Type B pancreatic cell (in vitro differentiated cells): ENCODE measurements at places on chromosomes 2 and 18. TPM values are rescaled to one million over a fixed set of nuclear protein-coding genes. Genes with fewer than 3 reads are reported as not detected.

The SLC30A3 gene
- total RNA-seq: 0.19 and 0.53 TPM in 2 replicates

The CRYGD gene
- total RNA-seq: not detected in 2 replicates

The OTX1 gene
- total RNA-seq: 10.4 and 31.9 TPM in 2 replicates

The RAB12 gene
- total RNA-seq: 25.2 and 28.9 TPM in 2 replicates

The SRD5A2 gene
- total RNA-seq: 0.26 TPM in 1 of 2 replicates, not detected in the other

The CRYBA2 gene
- total RNA-seq: 77.3 and 179 TPM in 2 replicates

The USP40 gene
- 29.1 and 41.5 TPM in 2 replicates for total RNA-seq

The MAP3K20 gene
- total RNA-seq: 12.1 and 23.5 TPM in 2 replicates

The CGREF1 gene
- 1.8 and 2.4 TPM in 2 replicates for total RNA-seq

The ZNF532 gene
- total RNA-seq: 80.0 and 137 TPM in 2 replicates

The GKN1 gene
- 0.36 and 1.7 TPM in 2 replicates for total RNA-seq

The TEKT4 gene
- 0.34 TPM in 1 of 2 replicates, not detected in the other for total RNA-seq

The CYRIA gene
- 6.5 and 28.2 TPM in 2 replicates for total RNA-seq

The LYG2 gene
- total RNA-seq: not detected in 2 replicates

The SLC16A14 gene
- total RNA-seq: 9.1 and 9.3 TPM in 2 replicates

The ANKRD44 gene
- 3.1 and 14.2 TPM in 2 replicates for total RNA-seq

The RMC1 gene
- total RNA-seq: 25.0 and 33.0 TPM in 2 replicates

The SATB2 gene
- total RNA-seq: 3.2 and 19.1 TPM in 2 replicates

The CRACDL gene
- total RNA-seq: 6.2 and 9.6 TPM in 2 replicates

The UGT1A8 gene
- 0.17 TPM in 1 of 2 replicates, not detected in the other for total RNA-seq

The RAD51AP2 gene
- total RNA-seq: 0.12 TPM in 2 replicates

The TMEM182 gene
- total RNA-seq: 4.2 and 5.8 TPM in 2 replicates

The FOXD4L1 gene
- total RNA-seq: 0.48 TPM in 1 of 2 replicates, not detected in the other

The AMER3 gene
- 3.9 and 10.9 TPM in 2 replicates for total RNA-seq

The ALLC gene
- total RNA-seq: not detected in 2 replicates

The ILKAP gene
- total RNA-seq: 36.7 and 50.4 TPM in 2 replicates

The MYO7B gene
- 1.7 and 5.0 TPM in 2 replicates for total RNA-seq

The SLC9A2 gene
- 6.3 and 10.0 TPM in 2 replicates for total RNA-seq

The STK11IP gene
- total RNA-seq: 30.7 and 42.5 TPM in 2 replicates

The TUBA3E gene
- not detected in 2 replicates for total RNA-seq

The RIT2 gene
- not detected in 2 replicates for total RNA-seq

The YPEL5 gene
- 55.0 and 69.8 TPM in 2 replicates for total RNA-seq

The CDH2 gene
- 38.2 and 145 TPM in 2 replicates for total RNA-seq

The RIF1 gene
- 42.0 and 48.7 TPM in 2 replicates for total RNA-seq

The ALPP gene
- total RNA-seq: 0.27 and 1.5 TPM in 2 replicates

The CLEC4F gene
- total RNA-seq: not detected in 2 replicates

The GAREM1 gene
- 17.8 and 20.7 TPM in 2 replicates for total RNA-seq

The FOXI3 gene
- 1.1 and 2.2 TPM in 2 replicates for total RNA-seq

The SFT2D3 gene
- total RNA-seq: 10.7 and 12.5 TPM in 2 replicates

The MTCL1 gene
- 48.7 and 50.3 TPM in 2 replicates for total RNA-seq

The GPR75 gene
- 2.3 and 4.1 TPM in 2 replicates for total RNA-seq

The CFC1B gene
- not detected in 2 replicates for total RNA-seq

The C2orf69 gene
- 9.9 and 14.5 TPM in 2 replicates for total RNA-seq

The ELOA2 gene
- not detected in 2 replicates for total RNA-seq

The CHN1 gene
- 11.6 and 24.0 TPM in 2 replicates for total RNA-seq

The MYO1B gene
- 46.7 and 67.7 TPM in 2 replicates for total RNA-seq

The HTR2B gene
- not detected in 2 replicates for total RNA-seq

The GNLY gene
- not detected in 2 replicates for total RNA-seq

The OSBPL1A gene
- total RNA-seq: 29.3 and 42.7 TPM in 2 replicates

The LRRC30 gene
- not detected in 2 replicates for total RNA-seq

The MATN3 gene
- total RNA-seq: 0.45 and 3.0 TPM in 2 replicates

The INPP5D gene
- 18.3 and 40.8 TPM in 2 replicates for total RNA-seq

The DES gene
- 1.4 and 9.3 TPM in 2 replicates for total RNA-seq

The IGFBP5 gene
- 51.0 and 245 TPM in 2 replicates for total RNA-seq
